ENCODE measurements at places on chromosomes 1 and 21. TPM values are rescaled to one million over a fixed set of nuclear protein-coding genes. Genes with fewer than 3 reads are reported as not detected.

DNA sequence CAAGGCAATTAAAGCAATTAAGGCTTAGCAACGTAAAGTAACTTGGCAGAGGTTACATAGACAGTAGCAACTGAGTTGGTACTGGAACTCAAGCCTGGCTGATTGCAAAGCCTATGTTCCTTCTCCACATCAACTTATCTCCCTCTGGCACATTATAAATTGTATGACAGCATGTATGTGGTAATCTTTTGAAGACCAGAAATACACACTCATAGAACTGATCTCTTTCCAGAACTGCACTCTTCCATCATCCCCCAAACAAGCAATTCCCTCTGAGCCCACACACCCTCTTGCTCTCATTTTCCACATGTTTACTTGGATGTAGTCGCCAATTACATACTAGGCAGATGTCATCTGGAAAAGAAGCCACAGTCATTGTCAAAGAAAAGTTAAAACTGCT is 502.2 kb downstream of the PLPP3 start:
- DNase-seq, result no peak

The HIVEP3 gene
- 3.6 TPM for polyA plus RNA-seq

The RPTN gene
- polyA plus RNA-seq, result not detected

- no peak for DNase-seq
Measured at GRCh38 chr1:230366504-230366915, 59.6 kb downstream of the PGBD5 start.

The DNAH14 gene
- 15.2 TPM for polyA plus RNA-seq

- no peak for DNase-seq
Measured at GRCh38 chr1:93756657-93757056, 75.0 kb upstream of the BCAR3 start.

- no peak for DNase-seq
Measured at GRCh38 chr21:33039536-33039935, 13.8 kb downstream of the OLIG2 start.

The SPOCD1 gene
- polyA plus RNA-seq, result 0.31 TPM

The EPHA2 gene
- 18.4 TPM for polyA plus RNA-seq

The ATP6V1G3 gene
- 9.6 TPM for polyA plus RNA-seq

GRCh38 chr1:10920063-10920626 is 92.3 kb upstream of the TARDBP start:
- no peak for DNase-seq

The IL23R gene
- polyA plus RNA-seq, result 0.06 TPM

GRCh38 chr1:183989078-183989577 is 48.4 kb downstream of the COLGALT2 start:
- peak; percentile 54 for DNase-seq

DNA sequence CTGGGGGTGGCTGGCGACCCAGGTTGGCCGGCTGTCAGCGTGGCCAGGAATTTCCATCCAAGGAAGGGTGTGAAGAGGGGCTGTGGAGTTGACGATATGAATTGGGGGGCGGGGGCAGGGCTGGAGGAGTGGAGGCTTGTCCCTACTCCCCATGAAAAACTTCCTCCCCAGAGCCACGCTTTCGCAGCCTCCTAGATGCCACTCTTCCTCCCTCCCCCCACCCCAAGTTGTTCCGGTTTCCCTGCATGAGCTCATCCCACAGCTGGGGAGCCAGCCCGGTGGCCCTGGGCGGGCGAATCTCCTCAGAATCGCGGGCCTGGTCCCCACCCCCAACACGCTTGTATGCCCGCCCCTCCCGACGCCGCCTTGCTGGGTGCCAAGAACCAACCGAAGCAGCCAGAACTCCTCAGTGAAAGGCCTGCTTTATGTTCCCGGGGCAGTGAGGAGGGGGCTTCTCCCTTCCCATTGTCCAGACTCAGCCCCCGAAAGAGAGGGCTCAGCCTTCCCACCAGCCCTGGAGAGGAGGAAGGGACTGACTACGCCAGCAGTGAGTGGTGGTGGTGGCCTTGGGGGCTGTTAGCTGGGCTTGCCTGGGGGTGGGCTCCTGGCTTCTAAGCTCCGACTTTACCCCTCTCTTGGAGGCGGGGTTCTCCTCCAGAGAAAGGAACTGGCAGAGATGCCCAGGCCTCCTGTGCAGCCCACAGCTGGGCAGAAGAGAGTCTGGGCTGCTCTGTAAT is 1.8 kb upstream of the CSMD2 start:
- DNase-seq, result no peak

GRCh38 chr1:5465281-5465711 is 526.9 kb downstream of the NPHP4 start:
- no peak for DNase-seq

- no peak for DNase-seq
Measured at GRCh38 chr1:170267317-170267716, 121.6 kb downstream of the NTMT2 start.

DNA sequence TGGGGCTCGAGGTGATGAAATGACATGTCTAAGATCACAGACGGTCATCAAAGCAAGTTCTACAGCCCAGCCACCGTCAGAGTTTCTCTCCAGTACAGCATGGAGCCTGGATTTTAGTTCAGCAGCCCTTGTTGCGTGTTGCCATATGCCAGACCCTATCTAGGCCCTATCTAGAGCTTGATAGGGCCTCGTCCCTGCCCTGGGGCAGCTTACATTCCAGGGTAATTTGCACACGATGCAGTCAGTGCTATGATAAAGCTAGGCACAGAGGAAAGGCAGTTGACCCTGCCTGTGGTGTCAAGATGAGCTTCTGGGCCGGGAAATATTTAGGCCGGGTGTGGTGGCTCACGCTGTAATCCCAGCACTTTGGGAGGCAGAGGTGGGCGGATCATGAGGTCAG is 18.9 kb downstream of the ETV3L start:
- no peak for DNase-seq

DNA sequence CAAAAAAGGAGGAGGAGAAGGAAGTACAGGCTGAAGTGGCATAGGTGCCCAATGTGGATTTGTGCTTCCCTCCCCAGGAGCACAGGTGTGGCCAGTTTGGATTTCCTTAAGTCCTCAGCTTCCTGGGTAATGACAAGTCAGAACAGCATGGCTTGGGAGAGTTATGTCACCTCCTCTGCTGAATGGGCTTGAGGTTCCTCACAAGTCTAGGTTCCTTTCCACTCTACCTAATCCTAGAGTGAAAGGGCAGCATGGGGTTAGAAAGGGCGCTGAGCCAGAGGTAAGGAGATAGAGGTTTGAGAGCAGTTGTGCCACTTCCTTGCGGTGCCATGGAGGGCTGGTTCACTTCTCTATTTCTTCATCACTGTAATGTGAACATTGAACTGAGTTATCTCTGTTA is 35.5 kb upstream of the IL20 start:
- DNase-seq, result no peak

GRCh38 chr1:6646499-6647148 is 22.0 kb downstream of the THAP3 start:
- no peak for DNase-seq

GRCh38 chr1:105442901-105443300 is 1613.6 kb upstream of the PRMT6 start:
- DNase-seq, result no peak

GRCh38 chr1:17596651-17597509 is 57.4 kb downstream of the ARHGEF10L start:
- no peak for DNase-seq

DNA sequence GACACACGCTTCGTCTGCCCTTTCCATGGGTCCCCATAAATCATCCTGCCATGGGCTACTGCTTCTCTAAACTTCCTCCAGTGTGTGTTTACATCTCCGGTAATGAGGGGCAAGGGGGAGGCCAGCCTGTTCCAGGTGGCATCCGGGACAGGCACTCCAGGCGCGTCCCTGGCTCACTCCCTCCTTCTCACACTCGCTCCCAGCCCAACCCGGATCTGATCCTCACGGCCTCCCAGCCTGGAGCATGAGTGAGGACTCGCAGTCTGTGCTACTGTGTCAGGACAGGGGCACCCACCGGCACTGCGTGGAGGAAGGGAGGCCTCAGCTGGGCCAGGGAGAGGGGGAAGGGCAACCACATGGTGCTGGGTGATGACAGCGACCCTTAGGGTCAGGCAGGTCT is 225.4 kb downstream of the TRABD2B start:
- no peak for DNase-seq

GRCh38 chr1:29325675-29326074 is 89.4 kb downstream of the PTPRU start:
- DNase-seq, result no peak

The OR2M3 gene
- 0.03 TPM for polyA plus RNA-seq
